Urothelium cell line (cell line): ENCODE measurements at places on chromosomes 5 and 9.

- DNase-seq = no peak
Measured at GRCh38 chr9:91991721-91992341, 41.8 kb upstream of the ROR2 start.

DNA sequence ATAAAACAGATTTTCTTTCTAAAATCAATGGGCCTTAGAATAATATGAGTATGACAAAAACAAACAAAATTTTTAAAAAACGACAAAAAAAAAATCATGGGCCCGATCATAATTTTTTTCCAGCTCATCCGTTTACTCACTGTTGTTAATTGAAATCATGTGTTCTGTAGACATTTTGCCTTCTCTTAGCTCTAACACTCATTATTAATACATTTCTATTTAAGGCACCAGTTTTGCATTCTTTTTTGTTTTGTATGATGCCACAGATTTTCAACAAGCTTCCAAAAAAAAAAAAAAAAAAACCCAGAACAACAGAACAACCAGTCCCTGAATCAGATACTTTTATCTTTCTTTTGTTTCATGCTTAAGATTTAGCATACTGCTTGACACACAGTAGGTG is 86.4 kb downstream of the PRLR start:
- no peak for DNase-seq

DNA sequence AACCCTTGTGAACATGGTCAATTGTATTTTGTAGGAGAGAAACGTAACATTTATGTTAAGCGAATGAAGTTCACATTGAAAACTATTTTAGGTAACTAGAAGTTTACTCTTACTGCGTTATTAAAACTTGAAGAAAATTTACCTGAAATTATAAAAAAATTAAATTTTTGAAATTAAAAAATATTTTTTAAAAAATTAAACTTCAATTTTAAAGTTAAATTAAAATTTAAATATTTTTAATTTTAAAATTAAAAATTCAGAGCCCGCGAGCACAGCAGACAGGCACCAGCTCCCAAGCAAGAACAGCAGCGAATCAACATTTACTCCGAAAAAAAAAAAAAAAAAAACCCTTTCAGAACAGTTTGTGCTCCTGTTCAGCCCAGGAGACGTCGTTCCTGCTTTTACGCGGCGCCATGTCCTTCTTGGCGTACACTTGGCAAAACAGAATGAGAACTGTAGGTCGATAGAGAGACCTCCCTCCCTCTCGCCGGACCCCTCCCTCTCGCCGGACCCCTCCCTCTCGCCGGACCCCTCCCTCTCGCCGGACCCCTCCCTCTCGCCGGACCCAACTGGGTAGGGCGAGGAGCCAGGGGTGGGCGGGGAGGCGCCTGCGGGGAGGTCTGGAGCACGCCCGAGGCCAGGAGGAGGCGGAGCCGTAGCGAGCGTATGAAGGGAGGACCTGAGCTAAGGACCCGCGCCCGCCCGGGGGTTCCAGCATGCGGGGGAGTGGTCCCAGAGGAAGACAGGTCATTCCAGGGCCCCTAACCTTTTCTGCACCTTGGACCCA is 235.8 kb downstream of the ROR2 start:
- no peak for DNase-seq

- DNase-seq = no peak
Measured at GRCh38 chr5:157513182-157513581, 53.2 kb downstream of the NIPAL4 start.

DNA sequence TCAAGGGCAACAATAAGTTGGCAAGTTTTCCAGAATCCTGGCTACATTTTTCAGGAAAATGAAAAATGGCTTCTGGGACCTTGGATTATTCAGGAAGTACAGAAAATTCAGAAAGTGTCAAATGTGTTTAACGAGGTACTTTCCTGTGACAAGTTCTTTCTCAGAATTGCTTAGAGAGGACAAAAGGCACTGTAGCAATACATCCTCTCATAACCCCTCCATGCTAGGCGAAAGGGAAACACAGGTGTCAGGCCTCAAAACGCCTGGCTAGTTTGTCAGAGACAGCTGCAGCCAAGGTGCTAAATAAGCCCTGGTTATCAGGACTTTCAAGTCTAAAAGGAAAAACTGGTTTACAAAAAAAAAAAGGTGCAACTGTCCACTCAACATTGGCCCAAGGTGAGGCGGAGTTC is 115.2 kb downstream of the GNAQ start:
- no peak for DNase-seq

DNA sequence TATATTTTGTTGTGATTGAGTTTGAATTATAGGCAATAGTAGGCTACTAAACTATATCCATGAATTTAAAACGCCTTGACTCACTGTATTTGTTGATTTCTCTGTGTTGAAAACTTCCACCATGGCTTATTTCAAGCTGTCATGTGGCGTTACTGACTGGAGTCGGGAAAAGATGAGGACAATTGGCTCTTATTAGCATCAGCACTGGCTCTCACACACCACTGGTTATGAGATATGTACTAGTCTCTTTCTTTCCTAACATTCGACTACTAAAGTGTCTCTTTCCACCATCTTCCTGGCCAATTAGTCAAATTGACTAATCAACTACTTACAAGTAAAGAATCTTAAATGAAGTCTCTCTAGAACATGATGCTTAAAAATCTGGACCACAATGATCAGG is 9.1 kb upstream of the DAB2 start:
- no peak for DNase-seq

DNA sequence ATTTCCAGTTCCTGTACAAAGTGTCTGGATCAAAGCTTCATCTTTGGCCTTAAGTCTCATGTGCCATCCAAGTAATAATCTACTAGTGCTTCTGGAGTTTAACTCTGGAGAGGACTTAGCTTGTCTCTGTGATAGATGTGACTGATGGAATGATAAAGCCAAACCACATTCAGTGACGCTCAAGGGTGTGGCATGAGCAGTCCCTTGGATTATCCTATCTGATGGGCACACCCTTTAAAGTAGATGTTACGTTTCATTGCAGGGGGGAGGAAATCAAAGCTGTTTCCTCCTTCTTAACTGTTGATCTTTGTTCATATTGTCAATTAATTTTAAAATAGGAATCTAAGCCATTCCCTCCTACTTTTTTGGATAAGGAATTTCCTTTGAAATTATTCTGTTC is 8.5 kb upstream of the EGFLAM start:
- DNase-seq = no peak

GRCh38 chr5:145101246-145101645 is 733.9 kb downstream of the PRELID2 start:
- peak; percentile 8 for DNase-seq

DNA sequence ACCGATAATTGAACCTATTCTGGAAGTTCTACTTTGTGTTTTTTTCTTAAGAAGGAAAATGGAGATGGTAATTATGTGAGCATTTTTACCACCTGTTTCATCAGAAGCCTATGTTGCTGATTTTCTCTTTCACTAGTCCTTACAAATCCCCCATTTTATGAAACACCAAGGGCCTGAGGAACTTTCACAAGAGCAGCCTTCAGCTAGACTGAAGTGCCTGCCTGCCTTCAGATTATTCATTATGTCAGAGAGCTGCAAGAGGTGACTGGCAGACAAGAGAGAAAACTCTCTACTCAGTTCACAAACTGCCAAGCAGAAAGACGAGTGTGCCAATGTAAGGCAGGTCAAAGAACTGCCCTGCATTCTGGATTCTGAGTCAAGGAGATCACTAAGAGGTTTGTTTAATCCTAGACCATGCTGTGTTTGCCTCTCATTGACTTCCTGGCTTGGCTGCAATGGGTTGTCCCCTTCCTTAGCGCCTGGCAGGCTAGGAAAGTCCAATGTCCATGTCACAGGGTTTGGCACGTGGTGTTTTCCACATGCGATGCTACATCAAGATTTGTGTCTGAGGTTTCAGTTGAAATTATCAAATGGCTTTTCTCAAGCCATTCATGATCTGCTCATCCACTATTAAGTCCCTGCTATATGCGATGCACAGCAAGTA is 143.3 kb downstream of the CDC42SE2 start:
- no peak for DNase-seq

DNA sequence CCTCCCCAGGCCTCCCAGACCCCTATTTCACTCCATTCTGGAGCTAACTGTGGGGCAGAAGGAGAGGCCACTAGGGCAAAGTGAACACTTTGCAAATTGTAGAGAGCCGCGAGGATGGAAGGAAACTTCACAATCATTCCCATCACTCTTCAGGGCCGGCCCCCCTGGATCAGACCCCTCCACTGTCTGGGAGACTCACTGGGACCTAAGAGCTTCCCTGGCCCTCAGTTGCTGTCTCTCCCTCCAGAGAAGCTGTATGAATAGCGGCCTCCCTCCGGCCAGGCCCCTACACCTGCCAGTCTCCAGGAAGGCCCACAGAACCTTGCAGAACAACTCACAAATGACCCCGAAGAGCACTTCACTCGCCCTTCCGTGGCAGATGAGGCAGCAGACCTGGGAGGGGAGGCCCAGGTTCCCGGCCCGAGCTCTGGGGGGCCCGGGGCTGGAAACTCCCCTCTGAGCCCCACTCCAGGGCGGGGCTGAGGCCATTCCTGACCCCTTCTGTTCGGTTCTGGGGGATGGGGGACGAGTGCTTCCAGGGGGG is 141.9 kb upstream of the IER5L start:
- DNase-seq = no peak
